Retinal pigment epithelial cell (primary cell): ENCODE measurements at places on chromosomes 16 and 17.

GRCh38 chr17:50866950-50867362 lies 802 bp upstream of the TOB1 start:
- no peak for DNase-seq

GRCh38 chr16:85376292-85377095 lies 236.6 kb upstream of the GSE1 start:
- DNase-seq, result no peak

GRCh38 chr16:35148748-35149147 lies 1689.3 kb downstream of the TP53TG3F start:
- no peak for DNase-seq

DNA sequence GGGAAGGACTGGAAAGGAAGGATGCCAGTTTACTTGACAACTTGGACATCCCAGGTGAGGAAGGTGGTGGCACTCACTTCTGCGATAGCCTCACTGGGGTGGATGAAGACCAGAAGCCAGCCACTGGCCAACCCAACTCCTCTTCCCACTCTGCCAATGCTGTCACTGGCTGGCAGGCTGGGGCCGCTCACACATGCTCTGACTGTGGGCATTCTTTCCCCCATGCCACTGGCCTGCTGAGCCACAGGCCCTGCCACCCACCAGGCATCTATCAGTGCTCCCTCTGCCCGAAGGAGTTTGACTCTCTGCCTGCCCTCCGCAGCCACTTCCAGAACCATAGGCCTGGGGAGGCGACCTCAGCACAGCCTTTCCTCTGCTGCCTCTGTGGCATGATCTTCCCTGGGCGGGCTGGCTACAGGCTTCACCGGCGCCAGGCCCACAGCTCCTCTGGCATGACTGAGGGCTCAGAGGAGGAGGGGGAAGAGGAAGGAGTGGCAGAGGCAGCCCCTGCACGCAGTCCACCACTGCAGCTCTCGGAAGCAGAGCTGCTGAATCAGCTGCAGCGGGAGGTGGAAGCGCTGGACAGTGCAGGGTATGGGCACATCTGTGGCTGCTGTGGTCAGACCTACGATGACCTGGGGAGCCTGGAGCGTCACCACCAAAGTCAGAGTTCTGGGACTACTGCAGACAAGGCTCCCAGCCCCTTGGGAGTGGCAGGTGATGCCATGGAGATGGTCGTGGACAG lies 4.5 kb downstream of the ZNF646 start:
- no peak for DNase-seq

GRCh38 chr16:68754084-68754792 lies 17.1 kb downstream of the CDH1 start:
- no peak for DNase-seq

DNA sequence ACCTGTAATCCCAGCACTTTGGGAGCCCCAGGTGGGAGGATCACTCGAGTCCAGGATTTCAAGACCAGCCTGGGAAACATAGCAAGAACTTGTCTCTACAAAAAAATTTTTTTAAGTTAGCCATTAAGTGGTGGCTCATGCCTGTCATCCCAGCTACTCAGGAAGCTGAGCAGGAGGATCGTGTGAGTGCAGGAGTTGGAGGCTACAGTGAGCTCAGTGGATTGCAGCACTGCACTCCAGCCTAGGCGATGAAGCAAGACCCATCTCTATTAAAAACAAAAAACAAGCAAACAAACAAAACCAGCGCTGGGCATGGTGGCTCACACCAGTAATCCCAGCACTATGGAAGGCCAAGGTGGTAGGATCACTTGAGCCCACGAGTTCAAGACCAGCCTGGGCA lies 38.0 kb downstream of the HEATR3 start:
- DNase-seq, result no peak
